Hematopoietic multipotent progenitor cell treated with erythropoietin and hydrocortisone succinate and interleukin-3 and kit ligand, for 4 days (in vitro differentiated cells): ENCODE measurements at places on chromosomes 16 and 17.

DNA sequence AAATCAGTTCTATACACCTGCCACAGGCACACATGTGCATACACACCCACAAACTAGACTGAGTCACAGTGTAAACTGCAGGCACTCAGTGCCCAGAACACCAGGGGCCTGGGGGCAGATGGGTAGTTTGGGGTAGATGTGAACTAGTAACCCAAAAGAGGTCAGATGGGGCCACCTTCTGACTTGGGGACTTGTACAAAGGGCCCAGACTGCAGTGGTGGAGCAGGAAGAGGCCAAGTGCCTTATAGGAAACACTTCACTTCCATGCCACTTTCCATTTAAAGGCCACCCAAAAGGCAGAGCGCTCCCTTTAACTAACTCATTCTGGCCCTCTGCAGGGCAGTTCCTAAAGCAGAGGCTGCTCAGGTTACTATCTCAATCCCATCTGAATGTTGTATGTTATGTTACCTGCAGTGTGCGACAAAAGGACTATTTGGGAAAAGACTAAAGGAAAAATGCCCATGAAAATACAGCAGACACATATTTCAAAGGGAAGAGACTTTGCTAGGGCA lies 27.8 kb upstream of the ERN1 start:
- no peak for DNase-seq

DNA sequence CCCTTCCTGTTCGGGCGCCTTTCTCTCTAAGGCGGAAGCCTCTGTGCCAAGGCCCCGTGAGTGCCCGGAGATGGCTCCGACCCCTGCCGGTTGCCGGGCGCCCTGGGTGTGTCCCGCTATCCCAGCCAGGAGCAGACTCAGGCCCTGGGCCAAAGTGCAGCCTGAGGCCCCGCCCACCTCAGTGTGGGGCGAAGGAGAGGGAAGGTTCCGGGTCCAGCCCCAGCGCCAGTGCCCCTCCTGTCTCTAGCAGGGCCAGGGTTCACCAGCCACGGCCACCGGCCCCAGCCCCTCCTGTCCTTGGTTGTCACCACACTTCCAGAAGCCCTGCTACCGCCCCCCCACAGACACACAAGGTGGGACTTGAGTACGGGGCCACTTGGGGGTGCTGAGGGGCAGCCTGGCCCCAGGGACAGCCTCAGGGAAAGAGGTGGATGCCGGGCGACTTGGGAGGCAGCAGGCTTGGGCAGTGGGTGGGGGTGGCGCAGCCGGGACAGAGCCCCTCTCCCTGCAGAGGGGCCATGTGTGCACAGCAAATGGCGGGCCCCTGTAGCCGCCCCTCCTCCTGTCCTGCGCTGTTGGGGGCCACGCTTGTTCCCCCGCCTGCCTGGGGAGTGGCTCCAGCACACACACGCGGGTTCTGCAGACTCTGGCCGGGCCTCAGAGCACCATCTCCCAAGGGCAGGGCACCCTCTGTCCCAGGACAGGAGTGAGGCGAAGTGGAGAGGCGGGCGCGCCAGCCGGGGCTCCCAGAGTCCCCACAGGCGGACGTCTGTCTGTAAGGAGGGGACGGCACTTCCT lies 6.0 kb downstream of the C1QTNF8 start:
- no peak for DNase-seq

- peak; percentile 62 for DNase-seq
These were observed 1.2 kb upstream of the CBX4 start for GRCh38 chr17:79840269-79840988.

GRCh38 chr16:69520800-69521602 lies 44.8 kb upstream of the NFAT5 start:
- DNase-seq: no peak

DNA sequence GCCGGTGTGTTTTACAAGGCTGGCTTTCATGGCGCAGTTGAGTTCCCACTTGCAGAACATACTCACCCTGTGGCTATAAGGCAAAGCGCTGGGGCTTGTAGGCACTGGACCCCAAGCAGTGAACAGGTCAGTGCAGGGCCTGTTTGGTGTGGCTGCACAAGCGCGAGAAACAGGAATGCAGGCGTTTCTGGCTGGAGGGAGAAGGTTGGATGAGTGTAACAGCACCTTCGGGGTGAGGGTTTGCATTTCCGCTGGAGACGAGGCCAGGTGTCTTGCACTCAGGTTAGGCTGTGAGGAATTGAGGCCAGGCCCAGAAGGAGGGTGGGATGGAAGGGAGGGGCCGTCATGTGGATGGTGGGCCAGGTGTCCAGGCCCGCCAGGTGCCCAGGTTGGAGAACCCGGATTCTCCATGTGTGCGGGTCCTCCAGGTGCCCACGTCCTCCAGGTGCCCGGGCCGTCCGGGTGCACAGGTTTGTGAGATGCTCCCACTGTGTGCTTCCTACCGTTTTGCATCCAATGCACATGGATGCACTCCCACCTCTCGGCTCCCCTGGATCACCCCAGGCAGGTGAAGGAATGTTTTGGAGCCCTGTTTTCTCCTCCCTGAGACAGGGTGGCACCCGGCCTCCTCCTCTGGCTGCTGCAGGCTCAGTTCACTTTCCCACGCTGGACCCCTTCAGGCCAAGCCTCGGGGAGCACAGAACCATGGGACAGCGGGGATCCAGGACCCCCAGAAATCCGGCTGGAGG lies 46.0 kb downstream of the SLC7A5 start:
- DNase-seq: no peak

DNA sequence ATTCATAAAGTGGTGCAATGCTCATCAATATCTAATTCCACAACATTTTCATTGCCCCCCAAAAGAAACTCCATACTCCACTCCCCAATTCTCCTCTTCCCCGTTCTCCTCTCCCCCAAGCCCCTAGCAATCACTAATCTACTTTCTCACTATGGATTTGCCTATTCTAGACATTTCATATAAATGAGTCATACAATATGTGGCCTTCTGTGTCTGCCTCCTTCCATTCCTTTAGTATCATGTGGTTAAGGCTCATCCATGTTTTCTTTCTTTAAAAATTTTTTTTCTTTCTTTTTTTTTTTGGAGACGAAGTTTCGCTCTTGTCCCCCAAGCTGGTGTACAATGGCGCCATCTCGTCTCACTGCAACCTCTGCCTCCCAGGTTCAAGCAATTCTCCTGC lies 56.3 kb upstream of the HAS3 start:
- DNase-seq: no peak

- DNase-seq: peak; percentile 33
These were observed 2.4 kb downstream of the ARHGDIA start for GRCh38 chr17:81868674-81869220.

GRCh38 chr17:7083592-7083991 lies 3.5 kb upstream of the CLEC10A start:
- no peak for DNase-seq
